ENCODE measurements at places on chromosomes 7 and 10.

DNA sequence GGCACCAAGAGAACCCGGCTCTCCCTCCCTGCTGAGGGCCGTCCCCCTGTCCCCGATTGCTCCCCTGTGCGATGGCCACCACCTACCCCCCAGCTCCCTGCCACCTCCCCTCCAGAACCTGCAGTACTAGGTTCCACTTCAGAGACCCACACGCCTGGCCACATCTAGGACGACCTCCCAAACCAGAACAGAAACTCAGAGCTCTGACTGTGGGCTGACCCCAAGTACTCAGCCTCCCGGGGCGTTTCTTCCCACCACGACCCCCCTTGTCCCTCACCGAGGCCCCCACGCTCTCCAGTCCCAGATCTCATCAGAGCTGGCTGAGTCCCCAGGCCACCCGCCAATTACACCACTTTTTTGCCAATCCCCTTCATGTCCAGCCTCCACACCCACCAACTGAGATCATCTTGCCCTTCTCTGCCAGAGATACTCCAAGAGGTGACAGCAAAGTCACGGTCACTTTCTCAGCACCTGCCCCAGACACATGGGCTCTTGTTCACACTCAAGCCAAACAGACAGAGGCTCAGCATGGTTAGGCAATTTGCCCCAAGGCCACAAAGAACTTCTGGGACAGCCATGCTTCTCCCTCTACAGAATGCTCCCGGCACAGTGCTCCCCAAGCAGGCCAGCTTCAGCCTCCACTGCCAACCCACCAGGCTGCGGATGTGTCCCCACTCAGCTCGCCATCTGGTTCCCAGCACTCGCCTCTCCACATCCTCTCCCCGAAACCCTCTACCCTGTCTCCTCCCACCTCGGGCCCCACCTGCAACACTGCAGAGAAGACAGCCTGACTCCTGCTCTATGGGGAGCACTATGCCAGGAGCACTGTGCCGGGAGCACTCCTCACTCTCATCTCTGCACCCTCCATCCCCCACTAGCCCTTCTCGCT lies 4.7 kb downstream of the TMEM120A start:
- no peak for DNase-seq

GRCh38 chr7:50393547-50394252 lies 56.5 kb downstream of the FIGNL1 start:
- no peak for DNase-seq

DNA sequence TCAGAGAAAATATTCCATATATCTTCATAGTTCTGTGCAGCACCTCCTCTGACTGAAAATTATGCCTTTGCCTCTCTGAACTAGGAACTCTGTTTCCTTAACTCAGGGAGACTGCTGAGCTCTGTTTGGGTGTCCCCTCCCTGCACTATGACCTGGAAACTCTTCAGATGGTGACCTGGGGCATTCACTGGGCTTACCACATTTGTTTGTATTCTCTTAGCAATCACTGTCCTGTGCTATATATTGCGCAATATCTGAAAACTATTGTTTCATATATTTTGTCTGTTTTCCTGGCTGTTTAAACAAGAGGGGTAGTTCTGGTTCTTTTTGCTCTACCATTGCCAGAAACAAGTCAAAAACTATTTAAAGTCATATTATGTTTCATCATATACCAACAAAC lies 181.8 kb upstream of the KIAA1217 start:
- no peak for DNase-seq

DNA sequence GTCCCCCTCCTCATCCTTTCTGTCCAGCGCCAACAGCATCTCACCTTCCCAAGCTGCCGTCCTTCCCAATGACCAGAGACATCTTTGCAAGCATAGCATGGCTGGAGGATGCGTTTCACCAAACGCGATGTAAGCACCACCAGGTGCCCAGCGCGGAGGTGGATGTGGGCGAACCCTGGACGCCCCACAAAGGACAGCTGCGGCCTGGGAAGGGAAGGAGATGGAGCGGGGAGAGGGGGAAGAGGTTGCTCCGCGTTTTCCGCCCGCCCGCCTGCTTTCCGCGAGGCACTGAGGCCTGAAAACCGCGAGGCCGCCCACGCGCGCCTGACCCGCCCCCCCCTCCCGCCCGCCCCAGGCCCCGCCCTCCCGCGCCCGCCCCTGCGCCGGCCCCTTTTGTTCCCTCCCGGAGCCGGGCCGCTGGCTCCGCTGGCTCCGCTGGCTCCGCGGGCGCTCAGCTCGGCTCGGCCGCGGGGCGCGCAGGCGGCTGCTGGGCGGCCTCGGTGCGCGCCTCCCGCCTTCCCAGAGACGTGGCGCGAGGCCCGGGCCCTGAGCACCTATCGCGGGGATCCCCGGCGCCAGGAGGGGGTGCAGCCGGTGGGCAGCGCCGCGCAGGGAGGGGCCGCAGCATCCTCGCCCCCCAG lies at the start of gene CLIP2:
TSS of gene CLIP2 (plus strand) at position 390 of the 641 bp plus-strand sequence. CDS start 28,140 bp downstream, outside the sequence.
- peak; percentile 73 for DNase-seq

DNA sequence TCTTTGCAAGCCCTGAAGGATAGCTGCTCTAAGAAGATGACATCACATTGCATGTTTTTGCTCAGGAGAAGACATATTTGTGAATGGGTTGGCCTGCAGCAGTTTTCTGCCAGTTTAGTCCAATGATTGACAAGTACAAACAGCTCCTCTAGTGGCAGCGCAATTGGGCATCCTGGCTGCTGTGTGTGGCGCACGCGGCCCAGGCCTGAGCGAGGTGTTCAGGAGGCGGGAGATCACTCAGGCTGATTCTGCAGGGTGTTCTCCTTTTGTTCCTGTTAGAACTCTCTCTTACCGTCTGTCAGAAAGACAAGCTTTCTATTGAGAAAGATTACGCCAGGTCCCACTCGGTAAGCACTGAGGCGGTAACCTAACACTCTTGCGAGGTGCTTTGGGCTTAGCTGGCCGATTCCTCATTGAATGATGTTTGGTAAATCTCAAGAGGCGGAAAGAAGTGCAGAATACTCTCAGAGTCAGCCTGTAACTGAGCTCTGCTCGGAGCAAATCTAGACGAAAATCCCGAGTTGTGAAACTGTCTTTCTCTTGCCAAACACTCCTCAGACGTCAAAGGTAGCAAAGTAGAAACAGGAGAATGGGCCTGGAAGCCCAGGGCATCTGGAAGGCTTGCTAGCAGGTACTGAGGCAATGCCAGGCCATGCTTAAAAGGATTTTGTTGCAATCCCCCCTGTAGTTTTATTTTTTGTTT lies 219.2 kb upstream of the BMPER start:
- no peak for DNase-seq

GRCh38 chr10:6114805-6115341 lies 26.0 kb downstream of the RBM17 start:
- DNase-seq = no peak
